Cerebellar cortex (tissue), 1 donor: ENCODE measurements at places on chromosomes 6 and 20.

- DNase-seq, result no peak
Measured at GRCh38 chr20:14609328-14610221, 272.2 kb upstream of the FLRT3 start.

- DNase-seq, result no peak
Measured at GRCh38 chr6:15906420-15907016, 222.4 kb upstream of the MYLIP start.

DNA sequence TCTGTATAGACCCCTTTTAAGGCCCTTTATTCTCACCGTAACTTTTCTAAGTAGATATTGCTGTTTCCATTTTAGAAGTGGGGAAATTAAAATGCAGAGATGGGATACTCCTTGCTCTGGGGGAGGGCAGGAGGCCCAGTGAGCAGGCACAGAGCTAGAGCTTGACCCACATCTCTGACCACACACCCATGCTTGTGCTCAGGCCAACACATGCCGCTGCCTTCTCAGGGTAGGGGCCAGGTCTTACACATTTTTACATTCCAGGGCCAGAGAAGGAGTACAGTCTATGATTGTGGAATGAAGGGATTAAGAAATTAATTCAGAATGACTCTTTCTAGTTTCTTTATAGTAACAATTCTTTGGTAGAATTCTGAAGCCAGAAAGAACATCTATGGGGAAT is 104.8 kb downstream of the SOBP start:
- DNase-seq, result no peak

GRCh38 chr20:3068075-3068474 is 3.3 kb upstream of the OXT start:
- DNase-seq, result no peak

- DNase-seq, result no peak
Measured at GRCh38 chr6:76351275-76351674, 278.8 kb upstream of the IMPG1 start.

DNA sequence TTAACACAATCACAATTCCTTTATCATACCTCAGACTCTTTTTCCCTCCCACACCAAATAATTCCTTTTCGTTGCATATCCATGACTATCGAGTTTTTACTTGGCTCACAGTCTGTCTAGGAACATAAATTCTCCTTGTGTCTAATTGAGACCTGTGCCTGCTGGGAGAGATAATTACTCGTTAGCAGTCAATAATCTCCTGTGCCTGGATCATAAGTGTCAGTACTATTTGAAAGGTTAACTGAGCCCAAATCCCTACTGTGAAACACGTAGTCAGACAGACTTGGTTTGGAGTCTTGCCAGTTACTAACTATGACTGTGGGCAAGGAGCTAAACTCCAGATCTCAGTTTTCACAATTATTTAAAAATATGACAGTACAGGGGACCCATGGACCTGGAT is 5.7 kb upstream of the CTNNBL1 start:
- no peak for DNase-seq

- no peak for DNase-seq
Measured at GRCh38 chr6:15914553-15914952, 214.3 kb upstream of the MYLIP start.

GRCh38 chr20:41393705-41394066 is 27.1 kb upstream of the EMILIN3 start:
- DNase-seq, result no peak

DNA sequence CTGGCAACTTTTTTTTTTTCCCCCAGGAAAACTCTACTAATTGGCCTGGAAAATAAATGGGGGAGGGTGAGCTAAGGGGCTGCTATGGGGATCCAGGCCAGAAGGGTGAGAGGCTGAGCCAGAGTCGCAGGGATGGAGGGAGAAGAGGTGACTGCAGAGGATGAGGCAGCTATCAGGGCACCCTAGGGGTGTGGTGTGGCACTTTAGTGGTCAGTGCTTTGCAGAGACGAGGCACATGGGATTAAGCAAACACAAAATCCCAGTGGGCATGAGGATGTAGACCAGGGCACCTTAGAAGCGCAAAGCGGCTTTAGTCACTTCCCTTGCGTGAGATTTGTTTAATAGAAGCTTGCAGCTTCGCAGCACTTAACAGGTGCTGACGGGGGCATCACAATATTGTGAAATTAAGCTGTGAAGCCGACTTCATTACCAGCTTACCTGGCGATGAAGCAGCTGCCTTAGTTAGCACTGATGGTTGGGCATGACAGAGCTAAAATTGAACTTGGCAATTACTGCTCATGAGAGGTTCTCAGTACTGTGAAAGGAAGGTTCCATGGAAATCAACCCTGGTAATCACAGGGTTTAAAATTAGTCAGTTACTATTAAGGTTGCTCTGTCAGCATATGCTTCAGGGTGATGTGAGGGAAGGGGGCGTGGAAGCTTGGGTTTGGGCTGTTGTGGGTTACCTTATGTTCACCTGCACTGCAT is 26.0 kb downstream of the TOX2 start:
- no peak for DNase-seq

DNA sequence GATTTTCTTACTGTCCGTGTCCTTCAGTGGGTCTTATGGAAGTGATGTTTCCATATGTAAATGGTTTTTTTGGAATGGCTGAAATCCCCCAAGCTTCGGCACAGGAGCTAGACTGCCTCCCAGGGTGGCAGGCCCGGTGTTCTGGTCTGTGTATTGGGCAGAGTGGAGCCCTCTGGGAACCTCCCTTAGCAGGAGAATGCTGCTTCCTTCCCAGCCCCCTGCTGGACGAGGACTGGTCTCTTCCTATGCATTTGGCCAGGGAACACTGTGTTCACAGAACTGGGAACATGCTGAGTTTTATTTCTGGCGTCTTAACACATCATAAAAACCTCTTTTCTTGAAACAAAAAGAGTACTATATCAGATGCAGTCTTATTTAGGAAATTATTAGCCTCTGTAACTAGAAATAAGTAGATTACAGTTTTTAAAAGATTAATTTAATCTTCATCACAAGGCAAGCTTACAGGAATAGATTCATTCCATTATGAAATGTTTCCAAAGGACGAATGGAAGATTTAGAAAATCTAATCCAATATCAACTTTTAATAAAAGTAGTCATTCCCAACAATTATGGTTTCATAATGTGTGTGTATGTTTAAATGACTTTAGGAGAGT is 56.6 kb downstream of the SYTL3 start:
- peak; percentile 51 for DNase-seq

DNA sequence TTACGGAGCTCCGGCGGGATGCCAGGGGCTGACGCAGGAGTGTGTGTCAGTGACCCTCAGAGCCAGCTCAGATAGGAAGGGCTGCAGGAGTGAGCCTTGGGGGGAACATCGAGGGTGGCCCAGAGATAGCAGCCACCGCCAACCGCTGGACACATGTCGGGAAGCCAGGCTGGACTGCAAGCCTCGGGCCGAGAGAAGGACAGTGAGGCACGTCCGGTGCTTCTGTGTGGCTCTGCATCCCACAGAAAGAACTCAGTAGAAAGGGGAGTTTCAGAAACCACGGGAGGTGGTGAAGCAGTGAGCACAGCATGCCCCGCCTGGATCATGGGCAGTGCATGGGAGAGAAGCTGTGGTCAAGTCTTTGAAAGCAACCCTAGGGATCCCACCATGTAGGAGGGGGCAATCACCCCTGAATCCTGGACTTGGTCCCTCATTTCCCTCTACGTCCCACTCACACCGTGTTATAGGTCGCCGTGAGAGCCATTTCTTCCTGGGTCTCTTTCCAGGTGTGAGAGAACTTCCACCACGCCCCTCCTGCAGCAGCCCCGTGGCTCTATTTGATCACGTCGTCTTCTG is 383.7 kb upstream of the CDH4 start:
- no peak for DNase-seq

DNA sequence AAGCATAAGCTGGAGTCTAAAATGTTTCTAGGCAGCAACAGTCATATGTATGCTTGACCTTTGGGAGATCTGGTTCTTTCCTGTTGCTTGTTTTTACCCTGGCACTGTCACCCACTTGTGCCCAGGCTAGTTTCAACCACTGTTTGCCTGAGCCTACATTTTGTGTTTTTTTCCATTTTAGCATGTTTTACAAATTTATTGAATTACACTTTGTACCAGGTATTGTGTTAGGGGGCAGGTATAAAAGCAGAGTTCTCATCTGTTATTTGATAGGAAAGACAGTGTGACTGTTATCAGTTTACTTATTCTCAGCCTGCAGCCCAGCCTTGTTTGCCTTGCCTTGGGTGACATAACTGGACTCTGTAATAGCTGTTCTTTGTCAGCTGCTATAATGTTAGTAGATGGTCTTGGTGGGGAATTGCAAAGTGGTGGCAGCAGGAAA is 147.0 kb downstream of the CDKAL1 start:
- no peak for DNase-seq

GRCh38 chr6:37547564-37548061 is 47.9 kb upstream of the CCDC167 start:
- DNase-seq, result no peak

DNA sequence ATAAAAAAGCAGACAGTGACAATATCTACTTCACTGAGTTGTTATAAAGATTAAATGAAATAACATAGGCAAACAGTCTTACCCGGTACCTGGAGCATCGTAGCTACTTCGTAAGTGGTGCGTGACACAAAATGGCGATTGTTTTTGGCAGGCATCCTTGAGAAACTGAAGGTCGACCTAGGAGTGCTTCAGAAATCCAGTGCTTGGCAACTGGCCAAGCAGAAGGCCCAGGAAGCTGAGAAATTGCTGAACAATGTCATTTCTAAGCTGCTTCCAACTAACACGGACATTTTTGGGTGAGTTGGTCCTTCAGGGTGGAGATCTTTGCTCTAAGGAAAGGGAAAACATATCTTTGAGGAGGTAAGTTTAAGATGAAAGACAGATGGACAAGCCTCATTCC is 4.8 kb downstream of the BPIFA2 start:
- DNase-seq, result no peak

- DNase-seq, result no peak
Measured at GRCh38 chr20:24648481-24648880, 179.1 kb downstream of the SYNDIG1 start.

GRCh38 chr6:11277275-11278206 is 45.1 kb upstream of the NEDD9 start:
- DNase-seq, result peak; percentile 71

DNA sequence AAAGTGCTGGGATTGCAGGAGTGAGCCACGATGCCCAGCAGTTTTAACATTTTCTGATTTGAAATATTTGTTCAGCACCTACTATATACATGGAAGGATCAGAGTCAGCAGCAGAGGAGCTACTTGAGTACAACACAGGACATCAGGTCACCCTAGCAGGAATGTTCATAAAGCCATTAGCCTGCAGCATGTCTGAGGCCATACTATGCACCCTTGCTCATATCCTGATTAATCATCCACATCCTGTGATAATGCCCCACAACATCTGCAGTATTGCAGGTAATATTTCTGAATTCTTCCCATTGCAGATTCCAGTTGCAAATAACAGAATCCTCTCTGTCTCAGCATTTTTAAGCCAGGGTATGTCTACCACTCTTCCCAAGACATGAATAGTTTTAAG is 171.0 kb upstream of the PRND start:
- DNase-seq, result no peak

GRCh38 chr6:66103354-66103753 is 396.3 kb upstream of the EYS start:
- DNase-seq, result no peak

DNA sequence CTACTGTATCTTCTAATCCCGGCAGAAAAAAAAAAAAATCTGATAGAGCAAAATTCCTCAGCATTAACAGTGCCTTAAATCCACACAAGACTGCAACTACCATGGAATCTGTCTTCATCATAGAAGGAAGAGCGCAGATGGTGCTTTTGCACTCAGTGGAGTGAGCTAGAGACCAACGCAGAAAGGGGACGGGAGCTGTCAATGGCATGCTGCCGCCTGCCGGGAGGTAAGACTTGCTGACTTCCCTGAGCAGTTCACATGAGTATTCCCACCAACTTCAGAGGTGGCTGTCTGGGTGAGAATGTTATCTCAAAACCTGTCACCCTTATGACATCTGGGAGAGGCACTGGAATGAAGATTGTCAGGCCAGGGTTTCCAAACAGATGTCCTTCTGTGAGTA is 35.6 kb downstream of the DZANK1 start:
- no peak for DNase-seq

DNA sequence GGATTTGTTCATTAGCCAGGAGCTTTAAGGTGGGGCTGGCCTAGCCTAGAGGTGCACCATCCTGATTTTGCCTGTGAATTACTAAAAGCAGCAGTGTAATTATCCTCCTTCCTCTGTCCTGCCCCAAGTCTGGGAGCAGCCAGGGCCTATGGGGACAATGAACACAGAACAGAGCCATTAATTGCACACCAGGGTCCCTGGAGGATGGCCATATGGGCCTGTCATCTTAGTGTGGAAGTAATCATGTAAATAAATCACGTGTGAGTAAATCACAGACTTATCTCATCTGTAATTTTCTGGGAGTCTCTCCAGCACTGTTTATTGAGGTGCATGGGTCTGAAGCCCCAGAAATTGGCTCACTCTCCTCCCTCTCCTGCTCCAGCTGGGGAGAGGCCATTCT is 176.3 kb downstream of the LRFN2 start:
- DNase-seq, result peak; percentile 45

DNA sequence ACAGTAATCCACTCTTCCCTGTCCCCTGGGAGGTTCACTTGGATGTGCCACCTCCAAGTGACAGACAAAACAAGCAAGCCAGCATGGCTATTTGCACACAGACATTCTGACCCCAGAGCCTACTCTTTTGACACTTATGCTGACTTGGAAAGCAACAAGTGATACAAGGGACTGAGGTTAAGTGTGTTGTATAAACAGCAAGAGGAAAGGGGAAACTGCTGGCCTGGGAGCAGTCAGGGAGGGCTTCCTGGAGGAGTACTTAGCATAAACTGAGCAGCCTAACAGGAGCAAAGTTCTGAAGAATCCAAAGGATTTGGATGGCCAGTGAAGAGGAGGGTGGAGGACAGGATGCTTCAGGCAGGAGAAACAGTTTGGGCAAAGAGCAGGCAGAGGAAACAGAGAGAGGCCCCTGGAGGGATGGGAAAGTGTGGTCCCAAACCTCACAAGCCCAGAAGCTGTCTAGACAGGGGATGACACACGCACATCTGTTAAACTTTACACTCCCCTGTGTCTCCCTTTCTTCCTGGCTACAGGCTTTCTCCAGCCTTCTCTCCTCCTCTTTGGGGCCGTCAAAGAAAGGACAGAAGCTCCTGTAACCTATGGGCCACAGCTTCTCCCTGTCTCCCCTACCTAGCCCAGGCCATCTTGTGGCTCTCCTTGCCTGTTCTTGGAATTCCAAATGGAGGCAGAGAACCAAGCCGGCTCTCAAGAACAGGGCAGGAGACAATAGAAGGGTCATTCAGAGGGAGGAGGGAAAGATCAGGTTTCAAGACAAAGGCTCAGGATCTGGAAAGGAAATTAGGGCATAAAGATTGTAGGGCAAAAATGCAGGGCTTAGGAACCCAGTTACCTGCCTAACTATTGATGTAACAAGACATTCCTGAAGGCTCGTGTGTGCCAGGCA is 19.3 kb downstream of the SULF2 start:
- no peak for DNase-seq

DNA sequence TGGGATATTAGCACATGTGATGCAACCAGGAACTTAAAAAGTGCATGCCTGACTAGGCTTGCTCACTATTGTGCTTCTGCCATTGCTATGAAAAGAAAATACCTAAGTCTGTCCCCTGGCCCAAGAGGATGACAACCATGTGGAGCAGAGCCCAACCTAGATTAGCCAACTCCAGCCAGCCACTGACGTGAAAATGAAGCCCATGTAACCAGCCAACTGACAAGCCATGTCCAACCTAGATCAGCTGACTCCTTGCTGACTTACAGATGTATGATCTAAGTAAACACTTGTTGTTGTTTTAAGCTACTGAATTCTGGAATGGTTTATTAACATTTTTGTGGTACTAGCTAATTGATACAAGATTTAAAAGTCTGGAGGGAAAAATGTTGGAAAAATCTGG is 47.5 kb downstream of the PIGU start:
- DNase-seq, result no peak

GRCh38 chr6:13924146-13924948 is 405 bp upstream of the RNF182 start:
- peak; percentile 78 for DNase-seq
